ENCODE measurements at places on chromosomes 3 and 15.
A peak's percentile ranks its signal among the peaks of the same experiment; 100 is the strongest.

DNA sequence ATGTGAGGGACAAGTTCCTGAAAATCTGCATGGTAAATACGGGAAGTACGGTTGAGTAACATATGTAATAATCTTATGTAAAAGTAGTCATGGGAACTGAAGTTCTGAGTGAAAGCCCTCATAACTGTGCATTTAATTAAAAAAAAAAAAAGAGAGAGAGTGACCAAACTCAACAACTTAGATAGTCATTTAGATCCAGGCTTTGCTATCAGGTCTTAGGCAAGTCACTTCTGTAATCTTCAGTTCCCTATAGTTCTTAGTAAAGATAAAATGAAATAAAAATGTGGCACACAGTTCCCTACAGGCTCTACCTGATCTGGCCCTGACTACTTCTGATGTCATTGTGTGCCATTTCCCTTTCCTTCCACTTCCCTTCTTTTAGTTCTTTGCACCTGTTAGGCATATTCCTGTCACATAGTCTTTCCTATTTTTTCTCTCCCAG is 15.0 kb downstream of the RNF111 start:
- DNase-seq = peak; percentile 91

DNA sequence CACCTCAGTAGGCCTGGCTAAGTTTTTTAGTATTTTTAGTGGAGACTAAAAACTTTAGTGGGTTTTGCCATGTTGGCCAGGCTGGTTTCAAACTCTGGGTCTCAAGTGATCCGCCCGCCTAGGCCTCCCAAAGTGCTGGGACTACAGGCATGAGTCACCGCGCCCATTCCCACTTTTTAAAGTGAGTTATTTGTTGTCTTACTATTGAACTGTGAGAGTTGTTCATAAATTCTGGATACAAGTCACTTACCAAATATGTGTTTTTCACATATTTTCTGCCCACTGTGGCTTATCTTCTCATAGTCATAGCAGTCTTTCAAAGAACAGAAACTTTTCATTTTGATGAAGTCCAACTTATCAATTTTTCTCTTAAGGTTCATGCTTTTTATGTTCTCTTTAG is 29.9 kb upstream of the SPSB4 start:
- no peak for DNase-seq

- no peak for DNase-seq
Measured at GRCh38 chr15:88658070-88658965, 19.5 kb downstream of the ISG20 start.

DNA sequence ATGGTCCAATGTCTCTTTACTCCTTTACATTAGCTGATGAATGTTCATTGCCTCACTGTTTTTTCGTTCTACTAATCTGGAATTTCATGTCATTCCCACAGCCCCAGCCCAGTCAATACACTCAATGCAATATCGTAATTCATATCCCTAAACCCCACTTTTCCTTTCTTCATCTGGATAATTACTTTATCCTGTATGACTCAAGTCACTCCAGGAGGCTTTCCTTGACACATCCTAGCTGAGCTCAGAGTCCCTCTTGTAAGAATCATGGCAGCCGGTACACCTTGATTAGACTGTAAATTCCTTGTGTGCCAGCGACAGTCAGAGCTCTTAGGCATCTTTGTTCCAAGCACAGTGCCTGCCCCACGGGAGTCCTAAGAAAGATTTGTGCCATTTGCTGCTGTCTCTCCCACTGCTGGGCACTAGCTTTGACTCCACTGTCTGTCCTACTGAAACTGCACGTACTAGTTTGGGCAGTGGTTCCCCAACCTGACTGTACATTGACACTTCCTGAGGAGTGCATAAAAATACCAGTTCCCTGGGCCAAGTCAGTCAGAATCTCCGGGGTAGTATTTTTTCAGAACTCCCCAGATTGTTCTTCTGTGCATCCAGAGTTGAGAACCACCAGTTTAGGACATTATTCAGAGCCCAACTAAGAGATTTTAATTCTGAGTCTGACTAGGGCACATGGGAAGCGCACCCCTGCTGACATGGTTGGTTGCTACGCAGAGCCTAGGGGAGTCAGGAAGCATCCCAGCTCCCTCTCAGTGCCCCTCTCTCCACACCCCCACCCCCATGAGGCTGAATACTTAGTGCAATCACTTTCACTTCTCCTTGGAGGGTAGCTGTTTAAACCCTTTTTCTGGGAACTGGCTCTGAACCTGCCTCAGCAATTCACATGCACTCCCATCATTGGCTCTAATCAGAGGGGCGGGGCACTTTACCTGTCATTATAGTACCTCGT is 19.5 kb upstream of the C3orf70 start:
- no peak for DNase-seq
